ENCODE measurements at places on chromosomes 2 and 18. TPM values are rescaled to one million over a fixed set of nuclear protein-coding genes. Genes with fewer than 3 reads are reported as not detected.

DNA sequence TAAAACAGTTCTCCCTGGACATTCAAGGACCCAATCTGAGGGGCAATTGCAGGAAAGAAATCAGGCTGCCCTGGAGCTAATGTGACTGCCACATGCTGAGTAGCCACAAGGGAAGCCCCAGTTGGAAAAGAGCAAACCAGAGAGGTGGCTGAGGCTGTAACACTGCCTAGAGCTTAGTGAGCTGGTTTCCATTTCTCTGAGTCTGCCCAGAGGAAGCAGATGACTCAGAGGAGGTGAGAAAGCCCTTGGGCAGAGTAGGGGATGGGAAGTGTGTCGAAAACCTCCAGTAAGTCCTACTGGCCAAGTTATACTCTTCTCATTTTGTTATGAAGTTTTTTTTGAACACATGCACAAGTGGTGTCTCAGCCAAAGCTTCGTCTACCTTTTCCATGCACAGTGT, 753.0 kb downstream of the CNTNAP5 start:
- H3K27ac ChIP-seq = no peak overlapping the region
- no peaks in the 10 kb centered on the region for H3K36me3 ChIP-seq
- H3K27me3 ChIP-seq = no peaks in the 10 kb centered on the region
- no peaks in the 10 kb centered on the region for H3K4me1 ChIP-seq
- no peak overlapping the region for H3K4me3 ChIP-seq

LDLRAD4 gene
- total RNA-seq = 18.9 TPM

DNA sequence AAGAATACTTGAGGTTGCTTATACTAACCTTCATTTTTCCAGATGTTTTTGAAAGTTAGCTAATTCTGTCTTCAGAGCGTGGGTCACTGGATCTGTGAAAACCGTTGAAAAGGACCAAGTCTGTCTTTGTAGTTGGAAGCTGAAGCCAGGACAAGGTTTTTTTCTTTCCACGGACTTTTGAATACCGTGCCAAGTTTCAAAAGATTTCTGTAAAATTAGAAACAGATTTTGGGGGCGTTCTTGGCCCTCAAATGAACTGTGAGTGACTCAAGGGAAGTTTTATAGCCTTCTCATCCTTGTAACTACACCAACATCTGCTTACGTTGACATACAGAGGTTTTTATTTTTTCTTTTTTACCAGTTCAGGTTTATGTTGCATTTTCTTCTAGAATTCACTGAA, at the start of gene FAP:
Gene FAP (minus strand): TSS at position 152 of the 400 bp plus-strand sequence. CDS start 118 bp downstream, at position 34.
- H3K4me1 ChIP-seq = peaks cover 50% of the 10 kb centered on the region
- H3K4me3 ChIP-seq = peak within 1 kb of the TSS; percentile 38
- no peaks in the 10 kb centered on the region for H3K36me3 ChIP-seq
- DNase-seq = no peak
- H3K27ac ChIP-seq = peak within 1 kb of the TSS; percentile 81

DNA sequence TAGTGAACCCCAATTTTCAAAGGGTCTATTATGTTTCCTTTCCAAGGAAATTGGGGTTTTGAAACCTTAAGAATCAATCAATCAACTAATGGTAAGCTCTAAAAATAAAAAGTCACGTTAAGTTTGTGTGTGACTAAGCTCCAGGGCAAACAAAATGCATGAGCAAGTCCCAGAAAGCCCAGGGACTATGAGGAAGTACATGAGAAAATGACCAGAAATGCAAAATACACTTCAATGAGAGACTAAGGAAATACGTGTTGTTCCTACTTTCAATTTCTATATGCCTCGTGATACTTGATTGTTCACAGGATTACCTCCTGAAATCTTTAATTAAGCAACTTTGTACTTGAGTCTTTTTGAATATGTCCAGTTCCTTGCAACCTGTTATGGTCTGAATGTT, 684.4 kb upstream of the SYT4 start:
- H3K4me3 ChIP-seq = no peak overlapping the region
- no peak for DNase-seq
- no peak overlapping the region for H3K27ac ChIP-seq
- no peaks in the 10 kb centered on the region for H3K4me1 ChIP-seq

PLEK gene
- 13.2 TPM for total RNA-seq

GRCh38 chr2:37874470-37874869, 50.6 kb upstream of the RMDN2 start:
- H3K27ac ChIP-seq = no peak overlapping the region
- H3K27me3 ChIP-seq = no peaks in the 10 kb centered on the region
- no peak overlapping the region for H3K4me3 ChIP-seq
- DNase-seq = no peak

DNA sequence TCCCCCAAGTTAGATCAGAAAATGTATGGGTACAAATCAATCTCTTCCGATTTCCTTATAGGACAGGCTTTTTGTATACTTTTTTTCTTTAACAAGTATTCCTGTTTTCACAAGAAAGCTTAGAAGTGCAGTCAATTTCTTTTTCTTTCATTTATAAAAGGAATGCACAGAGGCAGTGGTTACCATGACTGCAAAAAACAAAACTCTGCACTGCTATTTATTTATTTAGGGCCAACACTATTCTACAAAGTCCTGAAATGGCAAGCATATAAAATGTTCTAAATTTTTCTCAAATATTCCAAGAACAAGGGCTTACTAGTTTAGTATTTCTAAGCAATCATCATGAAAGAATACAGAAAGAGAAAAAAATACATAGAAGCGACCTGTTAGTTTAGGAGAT, 22.2 kb downstream of the ATAD2B start:
- peaks cover 55% of the 10 kb centered on the region for H3K4me1 ChIP-seq
- no peak overlapping the region for H3K4me3 ChIP-seq
- no peaks in the 10 kb centered on the region for H3K27me3 ChIP-seq
- no peak for DNase-seq
- H3K36me3 ChIP-seq = no peaks in the 10 kb centered on the region

UGT1A5 gene
- not detected for total RNA-seq

- H3K36me3 ChIP-seq = peaks cover 4% of the 10 kb centered on the region
- no peak for DNase-seq
- H3K27me3 ChIP-seq = no peaks in the 10 kb centered on the region
These were observed 122.5 kb downstream of the TPGS2 start for GRCh38 chr18:36706134-36706881.

DNA sequence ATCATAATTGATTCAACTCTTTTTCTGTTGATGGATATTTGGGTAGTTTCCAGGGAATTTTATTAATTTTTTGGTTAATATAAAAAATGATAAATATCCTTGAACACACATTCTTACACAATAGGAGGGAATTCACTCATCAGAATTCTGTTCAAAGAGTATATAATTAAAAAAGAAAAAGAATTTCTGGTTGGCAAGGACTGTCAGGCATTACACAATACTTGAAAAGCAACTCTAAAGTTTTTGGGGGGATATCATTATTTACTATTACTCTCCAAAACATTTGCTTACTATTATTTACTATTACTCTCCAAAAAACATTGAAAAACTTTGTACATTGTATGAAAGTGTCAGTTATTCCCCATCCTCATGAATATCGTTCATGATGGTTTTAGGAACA, 38.0 kb downstream of the G6PC2 start:
- no peak overlapping the region for H3K4me3 ChIP-seq
- H3K27ac ChIP-seq = no peak overlapping the region
- no peak for DNase-seq
- H3K27me3 ChIP-seq = no peaks in the 10 kb centered on the region
- H3K4me1 ChIP-seq = no peaks in the 10 kb centered on the region

DNA sequence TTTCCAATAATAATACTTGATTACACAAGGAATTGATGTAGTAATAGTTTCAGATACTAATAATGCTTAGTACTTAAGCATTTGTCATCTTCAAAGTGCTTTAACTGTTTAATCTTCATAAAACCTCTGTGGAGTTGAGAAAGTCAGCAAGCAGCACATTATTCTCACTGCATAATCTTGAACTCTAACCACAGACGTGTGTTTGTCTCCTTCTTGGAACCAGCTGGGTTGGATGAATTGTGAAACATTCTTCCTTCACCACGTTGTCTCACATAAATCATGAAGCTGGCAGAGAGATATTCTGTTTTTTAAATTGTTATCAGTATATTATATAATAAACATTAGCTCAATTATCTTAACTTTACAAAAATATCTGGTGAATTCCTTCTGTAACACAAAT, 55.1 kb upstream of the LDAH start:
- no peaks in the 10 kb centered on the region for H3K36me3 ChIP-seq
- no peak overlapping the region for H3K4me3 ChIP-seq
- H3K4me1 ChIP-seq = peaks cover 6% of the 10 kb centered on the region
- no peak overlapping the region for H3K27ac ChIP-seq
- no peaks in the 10 kb centered on the region for H3K27me3 ChIP-seq

PLCL1 gene
- 16.8 TPM for total RNA-seq

RFTN2 gene
- 8.6 TPM for total RNA-seq

GRCh38 chr2:187640926-187641510, 86.8 kb upstream of the TFPI start:
- H3K27me3 ChIP-seq = no peaks in the 10 kb centered on the region
- H3K27ac ChIP-seq = no peak overlapping the region
- no peak for DNase-seq
- no peak overlapping the region for H3K4me3 ChIP-seq

- H3K27me3 ChIP-seq = no peaks in the 10 kb centered on the region
- peak; percentile 94 for DNase-seq
- no peak overlapping the region for H3K4me3 ChIP-seq
- H3K27ac ChIP-seq = peak overlapping the region; percentile 92
- H3K36me3 ChIP-seq = no peaks in the 10 kb centered on the region
These were observed 117.1 kb upstream of the SERTAD2 start for GRCh38 chr2:64770781-64771334.

GRCh38 chr2:162123806-162124758, 28.0 kb downstream of the GCG start:
- no peaks in the 10 kb centered on the region for H3K36me3 ChIP-seq
- no peaks in the 10 kb centered on the region for H3K4me1 ChIP-seq
- no peak overlapping the region for H3K4me3 ChIP-seq
- DNase-seq = no peak
- no peaks in the 10 kb centered on the region for H3K27me3 ChIP-seq

SLC38A11 gene
- total RNA-seq = 4.3 TPM

DNA sequence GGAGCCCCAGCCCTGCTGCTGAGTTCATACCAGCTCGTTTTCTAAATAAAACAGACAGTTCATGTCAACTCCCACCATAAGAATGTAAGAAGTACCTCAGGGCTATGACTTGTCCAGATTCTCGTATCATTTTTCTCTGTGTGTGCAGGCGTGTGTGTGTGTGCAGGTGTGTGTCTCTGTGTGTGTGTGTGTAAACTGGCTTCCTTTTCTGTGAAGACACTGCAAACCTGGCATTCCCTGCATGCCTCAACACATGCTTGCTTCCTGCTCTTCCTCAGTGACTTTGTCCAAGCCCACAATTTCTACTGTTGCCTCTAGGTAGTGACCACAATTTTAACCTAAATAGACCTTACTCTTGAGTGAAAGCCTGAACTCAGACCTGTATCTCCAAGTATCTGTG, 879.0 kb downstream of the SLC4A3 start:
- no peaks in the 10 kb centered on the region for H3K4me1 ChIP-seq
- no peaks in the 10 kb centered on the region for H3K27me3 ChIP-seq
- no peaks in the 10 kb centered on the region for H3K36me3 ChIP-seq
- DNase-seq = no peak
- no peak overlapping the region for H3K27ac ChIP-seq

TSN gene
- 51.5 TPM for total RNA-seq

DNA sequence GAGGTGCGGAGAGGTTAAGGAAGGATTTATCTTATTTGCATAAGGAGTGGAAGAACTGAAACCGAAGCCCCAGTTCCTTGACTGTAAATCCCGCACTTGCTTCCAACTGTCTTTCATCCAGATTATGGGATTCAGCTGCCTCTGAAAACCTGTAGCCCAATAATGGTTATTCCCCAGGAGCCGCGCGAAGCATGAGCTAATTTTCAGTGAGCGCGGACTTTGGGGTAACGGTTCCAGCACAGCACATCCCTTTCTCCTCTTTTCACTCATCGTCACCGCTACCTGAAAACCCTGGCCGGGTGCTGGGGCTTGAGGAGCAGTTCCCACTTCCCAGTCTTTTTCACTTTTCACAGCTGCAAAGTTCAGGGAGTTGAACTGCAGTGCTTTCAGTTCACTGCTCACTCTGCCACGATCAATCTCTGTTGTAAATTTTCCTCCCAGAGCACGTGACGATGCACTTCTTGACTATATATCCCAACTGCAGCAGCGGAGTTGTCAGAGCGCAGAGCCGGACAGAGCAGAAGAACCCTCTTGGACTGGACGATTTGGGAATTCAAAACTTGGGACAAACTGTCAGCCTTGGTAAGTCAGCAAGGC, at the start of gene KCNE4:
Gene KCNE4 (plus strand): TSS at position 498 of the 597 bp plus-strand sequence. CDS start 641 bp downstream, outside the sequence.
- no peaks in the 10 kb centered on the region for H3K27me3 ChIP-seq
- peak within 1 kb of the TSS; percentile 84 for H3K27ac ChIP-seq
- DNase-seq = peak; percentile 81
- H3K36me3 ChIP-seq = no peaks in the 10 kb centered on the region

DNA sequence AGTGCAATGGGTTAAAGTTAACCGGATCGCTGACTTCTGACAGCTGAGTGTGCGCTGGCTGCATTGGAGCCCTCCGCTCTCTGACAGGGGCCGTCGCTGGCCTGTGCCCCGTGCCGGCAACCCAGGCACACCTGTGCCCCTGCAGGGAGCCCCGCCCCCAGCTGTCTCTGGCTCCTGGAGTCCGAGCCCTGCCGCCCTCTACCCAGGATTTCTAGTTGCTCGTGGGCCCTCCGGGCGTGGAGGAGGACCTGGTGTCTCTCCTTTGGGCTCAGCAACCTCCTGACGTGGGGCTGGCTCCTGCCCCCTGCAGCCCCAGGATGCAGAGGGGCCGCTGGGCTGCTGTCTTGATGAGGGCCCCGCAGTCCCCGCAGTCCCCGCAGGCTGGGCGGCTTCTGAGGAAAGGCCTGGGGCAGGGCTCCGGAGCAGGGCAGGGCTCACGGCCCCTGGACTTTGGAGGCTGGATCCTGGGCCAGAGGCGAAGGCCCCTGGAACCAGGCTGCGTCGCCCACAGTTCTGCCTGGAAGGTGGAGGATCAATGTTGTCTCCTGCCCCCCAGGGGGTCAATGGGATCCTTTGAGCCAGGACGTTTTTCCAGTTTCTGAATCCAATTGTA, 172.8 kb downstream of the RNF144A start:
- no peak overlapping the region for H3K4me3 ChIP-seq
- no peaks in the 10 kb centered on the region for H3K27me3 ChIP-seq
- no peaks in the 10 kb centered on the region for H3K36me3 ChIP-seq
- DNase-seq = no peak
- no peaks in the 10 kb centered on the region for H3K4me1 ChIP-seq

DNA sequence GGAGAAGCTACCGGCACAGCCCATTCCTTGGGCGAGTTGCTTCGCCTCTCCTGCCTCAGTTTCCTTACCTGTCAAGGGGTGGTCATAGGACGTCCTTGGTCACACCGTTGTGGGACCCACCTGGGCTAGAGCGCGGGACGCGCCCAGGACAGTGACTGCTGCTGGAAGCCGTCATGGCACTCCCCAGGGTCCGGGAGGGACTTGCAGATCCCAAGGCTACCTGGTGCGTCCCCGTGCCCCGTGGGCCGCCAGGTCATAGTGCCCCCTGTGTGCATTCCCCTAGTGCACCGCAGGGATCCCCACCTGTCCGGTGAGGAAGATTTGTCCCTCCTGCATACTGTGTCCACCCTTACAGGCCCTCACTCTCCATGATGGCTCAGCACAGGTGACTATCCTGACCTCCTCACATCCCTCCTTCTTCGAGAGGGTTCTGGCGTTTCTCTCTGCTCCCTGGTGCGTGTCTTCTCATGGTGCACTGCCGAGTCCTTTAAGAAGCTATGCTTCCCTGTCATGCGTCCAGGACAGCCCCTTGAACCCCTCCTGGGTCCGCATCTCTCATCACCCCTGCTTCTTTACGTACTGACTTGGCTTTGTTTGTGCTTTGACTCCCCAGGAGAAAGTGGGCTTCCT, 886 bp upstream of the STK25 start:
- no peak for DNase-seq
- H3K27me3 ChIP-seq = no peaks in the 10 kb centered on the region
- no peaks in the 10 kb centered on the region for H3K36me3 ChIP-seq
- H3K4me3 ChIP-seq = peak overlapping the region; percentile 79
- peaks cover 38% of the 10 kb centered on the region for H3K4me1 ChIP-seq

Measured in sigmoid colon (tissue), 7 donors.